ENCODE measurements at places on chromosomes 4 and X.

DNA sequence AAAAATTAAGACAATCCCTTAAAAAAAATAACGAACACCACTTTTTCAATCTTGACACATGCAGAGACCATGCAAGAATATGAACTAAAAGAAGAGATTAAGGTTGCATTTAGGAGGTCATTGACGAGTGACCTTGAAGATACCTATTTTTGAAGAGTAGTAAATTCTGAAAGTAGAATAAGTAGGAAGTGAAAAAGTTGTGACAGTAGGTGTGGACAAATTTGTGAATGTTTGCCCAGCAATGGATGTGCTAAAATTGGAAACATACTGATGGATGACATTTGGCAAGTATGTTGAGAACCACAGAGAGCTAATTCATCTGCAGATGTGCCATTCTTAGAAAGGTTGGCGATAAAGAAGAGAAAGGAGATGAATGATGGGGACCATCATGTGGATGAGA, 213.7 kb upstream of the VCX3A start:
- DNase-seq = peak; percentile 3

- no peak for DNase-seq
Observed at GRCh38 chrX:31337332-31337731, 265.5 kb upstream of the FTHL17 start.

- peak; percentile 11 for DNase-seq
Observed at GRCh38 chr4:187302457-187303150, 578.9 kb upstream of the FAT1 start.

GRCh38 chrX:46704767-46705386, 54.0 kb downstream of the SLC9A7 start:
- no peak for DNase-seq

GRCh38 chr4:139736661-139737060, 71.0 kb downstream of the MGST2 start:
- DNase-seq = no peak

GRCh38 chr4:82230306-82230705, 143.5 kb downstream of the HNRNPD start:
- DNase-seq = no peak

GRCh38 chr4:25816591-25817058, 46.2 kb downstream of the SEL1L3 start:
- DNase-seq = no peak

DNA sequence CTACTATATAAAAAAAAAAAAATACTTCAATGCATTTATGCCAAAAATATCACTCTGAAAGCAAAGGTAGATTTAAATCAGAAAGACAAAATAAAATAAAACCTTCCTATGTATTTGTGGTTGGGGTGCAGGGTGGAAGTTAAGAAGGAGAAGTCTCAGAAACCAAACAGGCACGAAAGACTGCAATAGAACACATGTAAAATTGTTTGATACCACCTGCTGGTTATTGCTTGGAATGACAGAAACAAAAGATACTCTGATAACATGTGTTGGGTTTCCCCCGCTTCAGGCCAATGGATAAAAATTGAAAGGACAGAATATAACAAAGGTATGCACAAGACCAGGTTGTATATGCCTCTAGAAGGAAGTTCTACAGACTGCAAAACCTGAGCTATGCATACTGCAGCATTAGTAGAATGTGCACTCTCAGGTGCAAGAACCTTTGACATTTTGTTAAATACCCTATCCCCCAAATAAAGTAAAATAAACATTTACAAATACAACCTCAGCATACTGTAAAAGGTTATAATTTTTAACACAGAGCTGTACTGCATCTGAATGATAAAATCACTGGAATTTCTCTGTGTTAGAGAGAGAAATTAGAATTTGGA, 118.8 kb downstream of the GABRA2 start:
- peak; percentile 19 for DNase-seq

- DNase-seq = no peak
Observed at GRCh38 chr4:138972956-138973801, 42.4 kb upstream of the NOCT start.

- DNase-seq = no peak
Observed at GRCh38 chrX:103831342-103831802, 685 bp downstream of the RAB9B start.

DNA sequence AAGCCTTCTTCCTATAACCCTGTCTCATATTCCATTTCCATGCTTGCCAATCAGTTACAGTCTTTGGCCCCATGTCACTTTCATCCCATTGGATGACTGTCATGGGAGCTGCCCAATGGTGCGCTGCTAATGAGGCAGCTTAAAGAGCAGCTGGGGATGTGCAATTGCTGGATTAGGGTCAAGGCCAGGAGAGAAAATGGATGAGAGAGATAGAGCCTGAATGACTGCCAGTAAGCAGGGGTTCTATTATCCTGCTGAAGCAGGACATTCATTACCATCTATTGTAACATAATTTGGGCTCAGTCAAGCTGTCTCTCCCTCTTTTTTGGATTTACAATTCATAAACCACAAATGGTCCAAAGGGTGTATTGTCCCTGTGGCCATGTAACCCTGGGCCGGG, 909.0 kb downstream of the CENPC start:
- no peak for DNase-seq

- DNase-seq = no peak
Observed at GRCh38 chr4:66300336-66300934, 630.1 kb upstream of the EPHA5 start.

DNA sequence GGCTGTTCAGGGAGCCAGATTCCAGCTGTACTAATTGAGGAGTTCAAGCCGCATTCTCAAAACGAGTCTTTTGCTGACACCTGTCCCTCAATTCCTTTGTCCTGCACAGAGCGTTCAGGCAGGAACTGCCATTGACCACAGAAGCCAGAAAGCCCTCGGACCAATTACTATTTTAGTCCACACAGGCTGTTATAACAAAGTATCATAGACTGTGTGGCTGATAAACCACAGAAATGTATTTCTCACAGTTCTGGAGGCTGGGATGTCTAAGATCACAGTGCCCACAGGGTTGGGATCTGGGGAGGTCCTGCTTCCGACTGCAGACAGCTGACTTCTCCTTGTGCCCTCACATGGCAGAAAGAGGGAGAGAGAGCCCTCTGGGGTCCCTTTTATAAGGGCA, 119.8 kb upstream of the ATP6AP2 start:
- DNase-seq = no peak

GRCh38 chr4:57147335-57148060, 37.3 kb upstream of the IGFBP7 start:
- DNase-seq = no peak

DNA sequence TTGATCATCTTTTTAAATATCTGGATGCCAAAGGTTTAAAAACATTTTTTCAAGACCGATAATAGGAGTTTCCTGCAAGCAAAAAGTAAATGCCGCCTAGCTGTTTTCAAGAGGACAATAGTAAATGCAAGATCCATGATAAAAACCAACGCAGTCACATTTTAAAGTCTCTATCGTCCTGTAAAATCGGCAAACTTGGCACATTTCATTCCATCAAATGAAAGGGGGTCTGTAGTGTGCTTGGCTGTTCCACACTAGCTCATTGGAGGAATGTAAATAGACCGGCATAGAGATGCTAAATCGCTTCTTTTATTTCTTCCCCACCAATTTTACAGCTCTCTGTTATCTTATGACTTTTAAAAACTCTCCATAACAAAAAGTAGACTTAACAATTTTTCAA, 202.2 kb downstream of the NLGN4X start:
- DNase-seq = no peak

DNA sequence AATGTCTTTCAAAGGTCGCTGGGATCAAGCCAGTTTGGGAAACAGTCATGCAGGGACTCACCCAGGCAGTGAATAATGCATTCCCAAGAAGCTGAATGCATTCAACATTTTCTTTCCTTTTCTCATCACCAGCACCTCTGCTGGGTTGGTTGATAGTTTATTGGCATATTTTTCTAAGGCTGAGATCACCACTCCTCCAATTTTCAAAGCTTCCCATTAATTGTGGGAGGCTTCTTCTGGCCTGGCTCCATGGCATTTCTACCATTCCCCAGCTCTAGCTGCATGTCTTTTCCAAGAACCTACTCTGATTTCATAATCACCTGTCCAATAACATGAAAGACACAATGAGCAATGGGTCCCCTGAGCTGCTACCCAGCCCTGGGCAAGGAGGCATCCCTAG, 35.8 kb downstream of the CHRDL1 start:
- no peak for DNase-seq

DNA sequence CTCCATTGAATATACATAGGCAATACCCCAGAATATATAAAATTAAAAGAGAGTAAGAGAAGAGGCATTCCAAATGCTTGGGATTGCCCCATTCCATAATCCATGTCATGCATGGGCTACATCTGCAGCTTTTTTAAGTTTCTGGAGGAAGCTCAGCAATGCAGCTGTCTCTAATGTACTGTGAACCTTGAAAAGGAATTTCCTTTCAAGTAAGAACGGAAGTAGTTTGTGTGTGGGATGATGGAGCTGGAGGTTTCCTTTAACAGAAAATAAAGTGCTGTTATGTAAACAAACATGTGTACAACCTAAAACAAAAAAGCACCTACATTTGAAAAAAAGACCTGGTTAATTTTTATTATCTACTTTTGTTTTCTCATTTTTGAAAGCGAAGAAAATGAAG, 303.5 kb downstream of the BMPR1B start:
- DNase-seq = no peak

DNA sequence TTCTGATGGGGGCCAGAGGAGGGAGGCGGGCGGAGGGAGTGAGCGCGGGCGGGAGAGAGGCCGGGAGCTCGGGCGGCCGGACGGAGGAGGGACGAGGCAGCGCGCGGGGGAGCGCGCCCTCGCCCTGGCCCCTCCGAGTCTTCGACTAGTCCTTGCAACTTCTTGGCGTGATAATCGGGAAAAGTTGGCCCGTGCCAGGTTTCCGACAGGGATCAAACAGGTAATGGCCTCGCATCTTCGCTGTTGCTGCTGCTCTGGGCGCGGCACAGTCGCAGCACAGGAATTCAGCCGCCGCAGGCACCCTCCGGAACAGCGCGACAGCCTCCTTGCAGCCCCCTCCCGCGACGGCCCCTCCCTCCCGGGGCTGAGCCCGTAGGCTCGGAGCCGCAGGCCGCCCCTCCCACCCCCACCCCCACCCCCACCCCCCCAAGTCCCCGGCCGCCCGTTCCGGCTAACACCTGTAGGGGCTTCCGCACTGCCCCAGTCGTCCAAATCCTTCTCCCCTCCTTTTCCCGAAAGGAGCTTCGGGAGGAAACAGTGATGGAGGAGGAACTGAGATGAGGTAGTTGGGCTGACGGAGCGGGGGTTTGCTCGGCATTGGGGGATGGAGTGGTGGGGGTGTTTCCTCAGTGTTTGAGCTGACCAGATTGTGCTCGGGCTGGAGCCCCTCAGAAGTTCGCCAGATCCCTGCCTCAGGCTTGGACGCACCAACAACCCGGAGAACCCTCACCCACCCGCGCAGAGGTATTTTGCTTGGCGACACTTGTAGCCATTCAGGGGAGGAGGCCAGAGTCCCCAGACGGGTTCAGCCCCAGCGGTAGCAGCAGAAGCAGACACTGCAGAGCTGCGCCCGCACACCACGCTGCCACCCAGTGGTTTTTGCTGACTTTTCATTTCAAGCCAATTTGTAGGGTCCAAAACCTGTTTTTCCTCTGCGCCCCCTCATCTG, at the start of gene FGF13:
FGF13 (minus strand) TSS at position 319 of the 949 bp plus-strand sequence. CDS start 714 bp downstream, outside the sequence.
- DNase-seq = no peak

DNA sequence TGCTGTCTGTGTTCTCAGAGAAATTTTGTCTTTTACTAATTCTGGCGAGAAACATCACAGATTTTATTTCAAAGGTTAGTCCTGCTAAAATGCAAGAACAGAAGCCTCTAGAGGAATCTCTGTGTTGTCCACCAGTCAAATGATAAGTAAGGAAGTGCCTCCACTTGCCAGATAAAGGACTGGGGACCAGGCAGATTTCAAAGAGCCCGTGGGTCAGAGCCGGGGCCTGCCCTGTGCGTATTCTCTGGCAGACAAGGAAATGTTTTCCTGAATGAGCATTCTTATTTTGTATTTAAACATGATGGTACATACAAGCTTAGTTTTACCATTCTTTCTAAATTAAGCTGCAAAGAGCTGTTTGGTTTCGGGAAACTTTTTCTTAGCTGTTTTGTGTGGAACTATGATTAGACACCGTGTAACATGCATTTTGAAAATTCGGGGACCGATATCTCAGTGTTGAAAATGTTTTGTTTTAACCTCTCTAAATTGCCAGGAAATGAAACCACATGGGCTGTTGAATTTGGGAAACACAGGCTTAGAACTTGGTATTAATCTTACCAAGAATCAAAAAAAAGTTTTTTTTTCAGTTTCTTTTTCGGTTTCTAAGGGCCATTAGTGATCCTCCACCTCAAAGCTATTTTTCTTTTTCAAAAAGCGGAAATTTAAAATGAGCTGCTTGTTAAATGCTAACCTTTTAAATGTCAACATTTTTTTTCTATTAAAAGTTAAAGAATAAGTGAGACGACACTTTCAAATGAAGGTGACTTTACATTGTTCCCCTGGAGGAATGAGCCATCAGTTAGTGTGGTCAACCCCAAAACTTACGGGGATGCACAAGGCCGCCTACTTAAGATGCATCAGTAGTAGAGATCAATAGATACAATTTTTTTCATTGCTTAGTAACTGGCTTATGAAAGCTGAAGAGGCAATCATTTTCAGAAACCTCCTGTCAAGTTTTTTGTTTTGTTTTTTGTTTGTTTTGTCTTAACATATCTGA, 89.6 kb upstream of the MTM1 start:
- no peak for DNase-seq
